ENCODE measurements at places on chromosomes 2 and 18.

GRCh38 chr2:74867841-74868658, 34.1 kb downstream of the HK2 start:
- no peak for DNase-seq

GRCh38 chr2:134586326-134586965, 132.4 kb downstream of the TMEM163 start:
- no peak for DNase-seq

GRCh38 chr18:54647176-54647575, 56.1 kb downstream of the DYNAP start:
- no peak for DNase-seq

DNA sequence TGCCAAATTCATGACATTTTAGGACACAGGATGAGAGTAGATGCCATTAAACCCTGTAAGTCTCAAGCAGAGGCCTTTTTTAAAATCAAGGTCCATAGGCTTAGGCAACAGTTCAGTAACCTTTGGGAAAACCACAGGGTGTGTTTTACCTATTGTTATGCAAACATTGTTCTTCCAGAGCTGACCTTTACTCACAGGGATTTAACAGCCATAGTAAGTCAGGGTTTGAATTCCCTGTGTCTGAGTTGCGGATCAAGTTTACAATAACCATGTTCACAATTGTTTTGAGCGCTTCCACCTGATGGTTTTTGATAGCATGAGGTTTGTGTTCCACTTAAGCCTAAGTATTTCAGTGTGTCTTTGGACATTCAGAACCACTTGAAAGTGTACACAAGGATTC, 160.1 kb upstream of the BOD1L2 start:
- no peak for DNase-seq

- no peak for DNase-seq
Measured at GRCh38 chr18:37435150-37435867, 130.3 kb downstream of the CELF4 start.

Measured in CD4-positive, alpha-beta T cell treated with Interleukin-21 for 1 hour (primary cell).